ENCODE measurements at places on chromosomes 1 and 21. TPM values are rescaled to one million over a fixed set of nuclear protein-coding genes. Genes with fewer than 3 reads are reported as not detected.

Gene SDC3
- total RNA-seq, result 168 TPM

Gene RGS8
- not detected for total RNA-seq

Gene MIXL1
- under 0.01 TPM for total RNA-seq

Gene CD164L2
- not detected for total RNA-seq

Gene SPRR2F
- not detected for total RNA-seq

Gene SMCP
- not detected for total RNA-seq

Gene LORICRIN
- total RNA-seq, result not detected

Gene DDR2
- 41.0 TPM for total RNA-seq

Gene ACTL8
- total RNA-seq, result under 0.01 TPM

Gene SRSF10
- 60.9 TPM for total RNA-seq

Gene OR2T27
- not detected for total RNA-seq

Gene ANGPTL1
- not detected for total RNA-seq

Gene PPCS
- total RNA-seq, result 79.2 TPM

Gene SCCPDH
- 100 TPM for total RNA-seq

Gene PYHIN1
- total RNA-seq, result 6.0 TPM

Gene CXADR
- total RNA-seq, result 6.5 TPM

Gene ARHGEF16
- total RNA-seq, result under 0.01 TPM

Gene SPRR4
- not detected for total RNA-seq

Gene BEND5
- total RNA-seq, result 1.0 TPM

Gene TRIM63
- total RNA-seq, result 108 TPM

Gene TNNI3K
- total RNA-seq, result not detected

Gene ITSN1
- total RNA-seq, result 16.2 TPM

Gene PCSK9
- total RNA-seq, result 2.2 TPM

Gene MPL
- total RNA-seq, result not detected

Gene S100A7A
- not detected for total RNA-seq

Gene MYCL
- under 0.01 TPM for total RNA-seq

Gene CCDC17
- 2.2 TPM for total RNA-seq

Gene NBPF6
- total RNA-seq, result not detected

Gene TIAM1
- 65.7 TPM for total RNA-seq

Gene NR0B2
- not detected for total RNA-seq

Gene HUNK
- 0.33 TPM for total RNA-seq

Gene RSPO1
- total RNA-seq, result not detected

Gene F5
- total RNA-seq, result not detected

Gene PLEKHN1
- not detected for total RNA-seq

Gene HSPB7
- total RNA-seq, result not detected

Gene SLC6A9
- 2.1 TPM for total RNA-seq

Gene OR2T35
- not detected for total RNA-seq

Gene MNDA
- not detected for total RNA-seq

Gene MAN1C1
- 4.8 TPM for total RNA-seq

Gene KCND3
- under 0.01 TPM for total RNA-seq

Gene SPATA17
- 0.36 TPM for total RNA-seq

Gene RBP7
- total RNA-seq, result not detected

Gene HMGB4
- total RNA-seq, result not detected

Gene BMP8B
- 1.8 TPM for total RNA-seq
